Stimulated activated CD4-positive, alpha-beta T cell treated with anti-CD3 and anti-CD28 coated beads, Interleukin-1b, Interleukin-23, amount 100 ng/mL, for 24 hours (primary cell): ENCODE measurements at places on chromosomes 3 and 15.

GRCh38 chr3:43031485-43031884 is 52.4 kb downstream of the GASK1A start:
- DNase-seq, result no peak

- no peak for DNase-seq
Measured at GRCh38 chr3:11551036-11551435, 92.7 kb downstream of the VGLL4 start.

- DNase-seq, result no peak
Measured at GRCh38 chr3:133804896-133805295, 719 bp upstream of the SRPRB start.

DNA sequence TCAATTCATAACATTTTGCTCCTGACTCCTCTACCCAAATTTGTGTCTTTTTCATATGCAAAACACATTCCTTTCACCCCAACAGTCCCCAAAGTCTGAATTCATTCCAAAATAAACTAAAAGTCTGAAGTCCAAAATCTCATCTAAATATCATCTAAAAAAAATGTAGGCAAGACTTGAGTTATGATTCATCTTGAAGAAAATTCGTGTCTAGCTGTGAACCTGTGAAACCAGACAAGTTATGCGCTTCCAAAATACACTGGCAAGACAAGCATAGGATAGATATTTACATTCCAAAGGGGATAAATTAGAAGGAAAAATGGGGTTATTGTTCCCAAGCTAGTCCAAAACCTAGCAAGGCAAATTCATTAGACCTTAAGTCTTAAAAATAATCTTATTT is 1302.0 kb upstream of the GBE1 start:
- DNase-seq, result no peak

GRCh38 chr3:74357881-74358280 is 256.6 kb downstream of the CNTN3 start:
- DNase-seq, result no peak

GRCh38 chr3:59992578-59992977 is 942.8 kb upstream of the CFAP20DC start:
- DNase-seq, result no peak

GRCh38 chr3:117074826-117075225 is 365.2 kb downstream of the TUSC7 start:
- DNase-seq, result no peak

DNA sequence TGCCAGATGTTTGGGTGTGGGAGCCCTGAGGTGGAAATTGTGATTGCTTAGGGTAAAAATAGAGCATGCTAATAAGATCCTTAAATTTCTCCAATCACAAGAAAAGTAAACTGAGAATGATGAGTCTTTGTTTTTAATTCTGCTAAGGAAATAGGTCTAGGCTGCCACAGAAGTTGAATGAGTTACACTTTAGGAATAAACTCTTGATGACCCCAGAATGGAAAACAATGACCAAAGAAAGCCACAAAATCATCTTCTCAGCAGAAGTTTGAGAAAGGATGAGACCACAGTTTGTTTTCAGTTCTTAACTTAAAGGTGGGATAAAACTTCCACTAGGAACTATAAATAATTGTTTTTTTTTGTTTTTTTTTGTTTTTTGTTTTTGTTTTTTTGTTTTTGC is 164.6 kb upstream of the BCL6 start:
- no peak for DNase-seq

- DNase-seq, result no peak
Measured at GRCh38 chr15:74453925-74454763, 6.8 kb downstream of the UBL7 start.

GRCh38 chr3:138377804-138378203 is 29.4 kb downstream of the MRAS start:
- DNase-seq, result no peak

DNA sequence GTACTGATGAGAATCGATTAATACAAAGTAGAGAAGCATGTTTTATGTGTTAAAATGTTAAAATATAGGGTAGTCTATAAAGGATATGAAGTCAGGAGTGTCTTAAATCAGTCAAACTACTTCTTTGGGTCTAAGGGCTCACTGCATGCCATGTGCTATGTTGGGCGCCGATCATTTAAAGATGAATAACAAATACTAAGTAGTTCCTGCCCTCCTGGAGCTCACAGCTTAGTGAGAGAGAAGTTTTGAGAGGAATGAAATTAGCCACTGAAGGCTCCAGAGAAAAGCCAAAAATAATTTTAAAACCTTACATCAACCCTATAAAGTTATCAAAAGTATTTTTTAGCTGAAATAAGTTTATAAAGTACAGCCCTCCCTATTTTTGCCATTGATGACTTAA is 44.5 kb downstream of the BLM start:
- DNase-seq, result no peak

GRCh38 chr3:24479816-24480215 is 14.8 kb downstream of the THRB start:
- no peak for DNase-seq

- DNase-seq, result no peak
Measured at GRCh38 chr3:136942803-136943202, 15.0 kb upstream of the IL20RB start.
